Left renal pelvis (tissue), 4 donors: ENCODE measurements at places on chromosomes 16 and 17.

DNA sequence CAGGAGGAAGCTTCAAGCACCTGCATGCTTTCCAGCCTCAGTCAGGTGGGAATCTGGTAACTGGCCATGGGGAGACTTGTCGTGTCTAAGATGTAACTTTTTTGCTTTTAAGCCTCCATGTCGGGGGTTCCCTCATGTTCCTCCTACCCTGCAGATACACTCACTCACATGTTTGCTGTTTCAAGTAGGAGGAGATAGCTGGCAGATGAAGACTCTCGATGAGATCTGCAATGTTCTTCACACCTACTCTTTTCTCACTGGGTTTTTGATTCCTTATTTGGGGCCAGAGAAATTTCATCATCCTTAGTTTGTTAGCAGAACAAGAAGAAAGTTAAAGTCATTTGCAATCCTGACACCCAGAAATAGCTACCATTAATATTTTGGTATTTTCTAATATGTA is 24.7 kb downstream of the UTP4 start:
- no peak for DNase-seq

- DNase-seq: no peak
Measured at GRCh38 chr17:29054835-29055234, 11.9 kb downstream of the PIPOX start.

- no peak for DNase-seq
Measured at GRCh38 chr16:21644674-21645073, 7.7 kb downstream of the IGSF6 start.

DNA sequence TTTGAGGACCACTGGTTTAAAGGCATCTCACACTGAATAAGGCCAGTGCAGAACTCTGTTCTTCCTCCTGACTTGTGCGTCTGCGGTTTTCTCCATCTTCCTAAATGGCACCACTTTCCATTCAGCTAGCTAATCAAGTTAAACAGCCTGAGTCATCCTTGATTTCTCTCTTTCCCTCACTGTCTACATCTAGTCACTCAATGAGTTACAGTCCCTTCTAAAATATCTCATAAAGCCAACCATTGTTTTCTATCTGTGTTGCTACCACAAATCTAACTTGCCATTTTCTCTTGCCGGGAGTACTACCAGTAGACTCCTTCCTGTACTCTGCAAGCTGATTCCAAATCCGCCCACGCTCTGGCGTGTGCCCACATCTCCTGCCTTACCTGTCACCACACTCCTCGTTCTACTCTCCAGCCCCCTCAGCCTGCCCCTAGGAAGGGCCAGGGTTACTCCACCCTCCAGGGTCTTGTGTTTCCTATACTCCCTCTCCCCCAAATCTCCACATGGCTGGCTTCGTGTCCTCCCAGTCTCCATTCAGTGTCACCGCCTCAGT is 324.5 kb downstream of the SNX29 start:
- DNase-seq: no peak

GRCh38 chr17:75827308-75828075 is 16.7 kb downstream of the UNC13D start:
- no peak for DNase-seq
